ENCODE measurements at places on chromosomes 11 and 22. TPM values are rescaled to one million over a fixed set of nuclear protein-coding genes. Genes with fewer than 3 reads are reported as not detected.

The NLRP14 gene
- total RNA-seq, result 0.21 TPM

The CSNK1E gene
- 159 TPM for total RNA-seq

The BTBD18 gene
- total RNA-seq, result not detected

The SYT9 gene
- total RNA-seq, result not detected

The ACTN3 gene
- total RNA-seq, result 0.07 TPM

The APOL5 gene
- total RNA-seq, result not detected

The NNMT gene
- not detected for total RNA-seq

Data from activated CD4-positive, alpha-beta T cell treated with anti-CD3 and anti-CD28 coated beads, Interleukin-2, amount 10 ng/mL, durations not matched to agents 24 days and 14 days (primary cell).